Right renal cortex interstitium (tissue), 3 donors: ENCODE measurements at places on chromosomes 2 and 18. TPM values are rescaled to one million over a fixed set of nuclear protein-coding genes. Genes with fewer than 3 reads are reported as not detected.

DNA sequence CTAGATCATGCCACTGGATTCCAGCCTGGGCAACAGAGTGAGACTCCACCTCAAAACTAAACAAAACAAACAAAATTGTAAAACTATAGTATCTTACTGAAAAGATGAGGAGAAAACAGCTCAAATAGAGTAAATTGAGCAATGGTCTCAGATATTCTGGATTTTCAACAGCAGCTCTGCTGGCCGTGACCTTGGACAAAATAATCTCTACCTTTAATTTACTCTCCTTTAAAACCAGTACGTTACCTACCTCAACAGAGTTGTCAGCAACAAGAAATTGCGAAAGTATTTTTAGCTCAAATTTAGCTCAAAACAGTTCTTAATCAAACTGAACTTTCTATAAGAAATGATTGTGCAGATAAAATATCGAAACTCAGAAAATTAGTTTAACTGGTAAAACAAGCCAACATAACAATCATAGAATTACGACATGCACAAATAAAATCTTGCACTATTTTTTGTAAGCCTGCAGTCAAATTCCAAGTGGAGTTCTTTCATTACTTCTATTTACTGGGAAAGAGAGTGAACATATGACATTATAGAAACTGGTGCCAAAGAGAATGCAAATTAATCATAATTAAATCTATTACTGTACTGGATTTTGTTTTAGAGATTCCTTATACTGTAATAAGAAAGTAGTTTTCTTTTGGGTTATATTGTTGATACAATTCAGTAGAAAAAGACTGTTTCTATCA lies 40.8 kb downstream of the TRIP12 start:
- no peak for DNase-seq

GRCh38 chr2:174593574-174594203 lies 3.9 kb downstream of the WIPF1 start:
- DNase-seq: peak; percentile 55

DNA sequence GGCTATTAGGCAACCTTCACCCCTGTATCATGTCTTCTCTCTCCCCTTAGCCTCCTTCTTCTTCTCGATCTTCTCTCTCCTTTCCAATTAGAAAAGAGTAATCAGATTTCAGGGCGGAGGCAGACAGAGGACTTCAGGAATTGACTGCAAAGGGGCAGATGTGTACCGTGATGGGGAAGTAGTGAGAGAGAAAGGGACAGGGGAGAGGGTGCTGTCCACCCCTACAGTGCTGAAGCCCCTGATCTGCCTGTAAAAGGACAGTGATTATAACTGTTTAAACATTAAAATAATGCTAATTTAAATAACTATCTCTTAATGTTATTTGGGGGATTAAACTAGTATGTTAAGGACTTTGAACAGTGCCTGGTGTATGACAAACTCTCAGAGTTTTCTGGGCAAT lies 178.5 kb downstream of the ACTR3 start:
- peak; percentile 7 for DNase-seq

DNA sequence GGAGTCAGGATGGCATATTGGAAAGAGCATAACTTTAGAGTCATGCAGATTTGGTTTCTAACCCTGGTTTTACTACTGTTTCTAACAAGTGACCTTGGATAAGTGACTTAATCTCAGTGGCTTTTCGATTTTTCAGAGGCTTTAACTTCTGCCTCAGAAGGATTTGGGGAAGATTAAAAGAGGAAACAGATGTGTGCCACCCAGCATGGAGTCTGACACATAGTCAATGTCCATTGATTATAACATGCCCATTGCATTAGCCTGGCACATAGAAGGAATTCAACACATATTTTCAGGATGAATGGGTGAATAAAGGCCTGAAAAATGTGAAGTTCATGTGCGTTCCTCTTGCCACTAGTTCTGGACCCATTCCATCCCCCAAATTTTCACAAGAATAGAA lies 438.2 kb downstream of the EPHA4 start:
- DNase-seq: no peak

GRCh38 chr18:49345931-49346696 lies 114.3 kb downstream of the DYM start:
- DNase-seq: no peak

GRCh38 chr2:4992226-4992625 lies 700.0 kb upstream of the SOX11 start:
- DNase-seq: no peak

- DNase-seq: no peak
Observed at GRCh38 chr2:238861766-238862315, 14.0 kb downstream of the TWIST2 start.

- no peak for DNase-seq
Observed at GRCh38 chr2:230814616-230815015, 50.1 kb upstream of the ITM2C start.

GRCh38 chr18:59605633-59606192 lies 91.5 kb downstream of the CCBE1 start:
- DNase-seq: no peak

GRCh38 chr18:48663931-48664847 lies 125.4 kb downstream of the CTIF start:
- no peak for DNase-seq

The LMAN1 gene
- 109 TPM for polyA plus RNA-seq

The CAPN13 gene
- 1.7 TPM for polyA plus RNA-seq

The C18orf54 gene
- 11.0 TPM for polyA plus RNA-seq
